ENCODE measurements at places on chromosomes 12 and 14.

GRCh38 chr14:100473249-100473648 lies 114.0 kb downstream of the BEGAIN start:
- DNase-seq = no peak

- DNase-seq = no peak
These were observed 324.2 kb upstream of the FAR2 start for GRCh38 chr12:28824849-28825248.

DNA sequence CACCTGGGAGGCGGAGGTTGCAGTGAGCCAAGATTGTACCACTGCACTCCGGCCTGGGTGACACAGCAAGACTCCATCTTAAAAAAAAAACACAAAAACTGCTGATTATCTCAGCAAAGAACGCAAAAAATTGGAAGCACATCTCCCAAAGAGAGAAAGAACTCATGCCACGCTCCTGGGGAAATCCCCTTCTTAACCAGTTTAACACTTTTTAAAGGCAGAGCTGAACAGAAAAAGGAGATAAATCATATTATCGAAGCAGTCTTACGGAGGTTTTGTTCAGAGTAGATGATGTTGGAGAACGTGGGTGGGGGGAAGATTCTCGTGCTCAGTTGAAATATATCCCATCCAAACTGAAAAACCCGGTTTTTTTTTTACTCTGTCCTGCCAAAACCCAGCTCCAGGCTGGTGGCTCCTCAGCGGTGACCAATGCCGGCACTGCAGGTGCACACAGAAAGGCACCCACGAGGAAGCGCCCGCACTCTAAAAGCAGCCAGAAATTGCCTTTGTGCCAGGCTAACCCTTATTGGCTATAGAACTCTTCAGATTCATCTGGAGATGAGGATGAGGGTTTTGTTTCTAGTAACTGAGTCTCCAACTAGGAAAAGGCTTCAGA lies 100.2 kb upstream of the PARP11 start:
- no peak for DNase-seq

- DNase-seq = no peak
These were observed 6.2 kb downstream of the RARG start for GRCh38 chr12:53225635-53226424.

GRCh38 chr12:53975479-53976152 lies 862 bp upstream of the HOTAIR start:
- no peak for DNase-seq

DNA sequence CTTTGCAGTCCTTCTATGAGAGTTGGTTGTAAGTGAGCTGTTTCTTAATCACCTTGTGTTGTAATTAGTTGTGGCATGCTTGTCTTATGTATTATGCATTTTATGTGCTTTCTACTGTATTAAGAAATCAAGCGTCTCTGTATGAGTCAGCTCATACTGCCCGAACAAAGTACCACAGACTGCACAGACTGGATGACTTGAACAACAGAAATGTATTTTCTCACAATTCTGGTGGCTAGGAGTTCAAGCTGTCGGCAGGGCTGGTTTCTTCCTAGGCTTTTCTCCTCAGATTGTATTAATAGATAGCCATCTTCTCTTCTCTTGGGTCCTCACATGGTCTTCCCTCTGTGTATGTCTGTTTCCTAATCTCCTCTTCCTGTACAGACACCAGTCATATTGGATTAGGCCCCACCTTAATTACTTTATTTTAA lies 77.7 kb downstream of the FLRT2 start:
- no peak for DNase-seq

- DNase-seq = no peak
These were observed 211.3 kb upstream of the DIO3 start for GRCh38 chr14:101350021-101350420.
